ENCODE measurements at places on chromosomes 3 and 15. TPM values are rescaled to one million over a fixed set of nuclear protein-coding genes. Genes with fewer than 3 reads are reported as not detected.

FBXO40 gene
- not detected for total RNA-seq

TTLL13 gene
- under 0.01 TPM for total RNA-seq

ZDHHC23 gene
- total RNA-seq: 5.5 TPM

MFGE8 gene
- 339 TPM for total RNA-seq

CP gene
- total RNA-seq: not detected

IL16 gene
- total RNA-seq: not detected

KNL1 gene
- 1.3 TPM for total RNA-seq

CASR gene
- total RNA-seq: not detected

RAD18 gene
- total RNA-seq: 4.8 TPM

SHC4 gene
- total RNA-seq: 1.3 TPM

PIK3R4 gene
- total RNA-seq: 26.5 TPM

NUSAP1 gene
- total RNA-seq: 118 TPM

SEMA3B gene
- total RNA-seq: 49.4 TPM

TMCO5A gene
- total RNA-seq: not detected

MRPS11 gene
- total RNA-seq: 31.6 TPM

COMMD4 gene
- total RNA-seq: 167 TPM

SKOR1 gene
- total RNA-seq: 0.25 TPM

PIGZ gene
- total RNA-seq: 0.98 TPM

DHFR2 gene
- total RNA-seq: 1.5 TPM

FOXB1 gene
- not detected for total RNA-seq

PLA2G4E gene
- not detected for total RNA-seq

IMPG2 gene
- total RNA-seq: 0.16 TPM

ZWILCH gene
- 5.6 TPM for total RNA-seq

CNTN6 gene
- total RNA-seq: 11.8 TPM

COL7A1 gene
- total RNA-seq: 122 TPM

CAMK2N2 gene
- total RNA-seq: 0.16 TPM

TIGIT gene
- total RNA-seq: not detected

AADACL2 gene
- not detected for total RNA-seq

CPNE9 gene
- total RNA-seq: not detected

ANKUB1 gene
- not detected for total RNA-seq

IQCH gene
- total RNA-seq: 1.1 TPM

SPSB4 gene
- total RNA-seq: 0.49 TPM

PLA1A gene
- total RNA-seq: 0.16 TPM

GATA2 gene
- 2.1 TPM for total RNA-seq

SLC2A2 gene
- 1.9 TPM for total RNA-seq

NEK11 gene
- total RNA-seq: 2.0 TPM

CDHR4 gene
- total RNA-seq: not detected

CD47 gene
- total RNA-seq: 18.1 TPM

TEX55 gene
- not detected for total RNA-seq

CHRM5 gene
- not detected for total RNA-seq

IL17RE gene
- 4.6 TPM for total RNA-seq

ERICH6 gene
- not detected for total RNA-seq

ZNF662 gene
- total RNA-seq: 1.8 TPM

CEMIP gene
- total RNA-seq: 0.51 TPM

GHSR gene
- total RNA-seq: not detected

PP2D1 gene
- not detected for total RNA-seq

BFSP2 gene
- not detected for total RNA-seq

ROBO2 gene
- under 0.01 TPM for total RNA-seq

SCN5A gene
- total RNA-seq: 0.76 TPM

NAALADL2 gene
- total RNA-seq: 0.33 TPM

MAGEF1 gene
- 29.2 TPM for total RNA-seq

HHLA2 gene
- not detected for total RNA-seq

EPB42 gene
- not detected for total RNA-seq

Data from mesangial cell (primary cell).